Frontal cortex (tissue), 4 donors: ENCODE measurements at places on chromosomes 7 and 10.

- peak; percentile 12 for DNase-seq
Observed at GRCh38 chr10:17910125-17910789, 41.5 kb upstream of the SLC39A12 start.

GRCh38 chr7:26213807-26214515, 12.4 kb downstream of the CBX3 start:
- no peak for DNase-seq

DNA sequence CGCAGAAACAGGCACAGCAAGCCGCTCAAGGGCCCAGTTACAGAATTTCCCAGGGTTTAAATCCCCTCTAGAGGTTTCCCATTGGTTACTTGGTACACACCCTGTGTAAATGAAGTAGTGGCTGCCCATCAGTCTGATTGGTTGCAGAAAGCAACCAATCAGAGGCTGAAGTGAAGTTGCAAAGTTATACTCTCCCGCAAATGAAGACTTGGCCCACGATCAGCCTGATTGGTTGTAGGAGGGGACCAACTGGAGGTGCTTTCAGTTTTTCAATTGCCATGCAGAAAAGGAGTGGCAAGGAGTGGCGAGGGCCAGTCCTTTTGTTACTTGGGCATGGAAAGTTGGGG, 909.2 kb upstream of the AUTS2 start:
- no peak for DNase-seq

DNA sequence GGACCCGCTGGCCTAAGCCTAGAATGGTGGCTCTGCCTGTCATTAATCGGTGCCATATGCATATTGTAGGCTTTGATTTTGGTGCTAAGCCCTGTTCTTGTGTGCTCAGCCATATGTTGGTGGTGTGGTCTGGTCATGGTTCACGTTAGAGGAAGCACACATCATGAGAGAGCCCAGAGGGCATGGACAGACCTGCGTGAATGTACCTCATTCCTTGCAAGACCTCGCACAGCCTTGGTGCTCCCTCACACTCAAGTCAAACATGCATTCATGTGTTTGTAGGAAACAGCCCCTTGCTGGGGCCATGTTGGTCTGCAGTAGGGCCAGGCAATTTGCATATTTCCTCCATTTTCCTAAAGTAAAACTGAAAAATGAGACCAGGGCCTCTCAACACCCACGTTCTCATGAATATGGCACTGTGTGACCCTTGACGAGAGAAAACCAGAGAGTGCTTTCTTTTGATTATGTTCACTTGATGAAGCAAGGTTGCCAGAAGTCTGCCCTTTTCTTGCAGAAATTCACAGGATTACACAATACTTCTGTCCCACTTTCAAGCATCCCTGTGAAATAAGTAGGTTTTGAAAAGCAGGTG, 268.7 kb downstream of the CELF2 start:
- DNase-seq = no peak

DNA sequence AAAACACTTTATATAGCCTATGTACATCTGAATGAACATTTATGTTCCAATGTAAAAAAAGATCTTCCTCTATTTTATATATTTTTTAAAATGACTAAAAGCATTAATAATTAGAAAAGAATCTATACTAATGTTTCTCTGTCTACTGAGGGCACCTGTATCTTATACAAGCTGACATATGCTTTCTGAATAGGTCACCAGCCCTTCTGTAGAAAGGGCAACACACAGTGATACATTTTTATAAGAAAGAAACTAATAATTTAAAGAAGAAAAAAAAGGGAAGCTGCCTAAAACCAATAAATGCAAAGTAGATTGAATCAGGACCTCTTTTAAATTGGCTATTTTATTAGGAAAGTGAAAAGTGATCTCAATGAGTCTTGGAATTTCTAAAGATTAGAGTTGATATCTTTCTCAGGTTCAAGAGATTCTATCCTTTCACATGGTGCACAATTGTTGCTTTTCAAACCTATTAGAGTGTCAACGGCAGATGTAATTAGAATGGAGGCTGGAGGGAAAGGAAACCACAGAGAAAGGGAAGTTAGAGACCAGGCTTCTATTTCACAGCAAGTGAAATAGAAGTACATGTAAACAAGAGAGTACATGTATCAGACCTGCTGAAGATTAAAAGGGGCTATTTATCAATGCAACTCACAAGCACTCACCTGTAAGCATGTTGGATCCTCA, 6.3 kb downstream of the MTPN start:
- no peak for DNase-seq

- DNase-seq = no peak
Observed at GRCh38 chr10:73263693-73264347, 11.4 kb upstream of the MRPS16 start.
